ENCODE measurements at places on chromosomes 11 and 22. TPM values are rescaled to one million over a fixed set of nuclear protein-coding genes. Genes with fewer than 3 reads are reported as not detected.

Gene POLA2
- 30.0 TPM for polyA plus RNA-seq

GRCh38 chr22:36510966-36511881 lies 4.4 kb upstream of the FOXRED2 start:
- no peak for DNase-seq

GRCh38 chr11:116427903-116428637 lies 344.7 kb downstream of the BUD13 start:
- DNase-seq = no peak

GRCh38 chr11:78557236-78557635 lies 17.4 kb downstream of the NARS2 start:
- DNase-seq = no peak

DNA sequence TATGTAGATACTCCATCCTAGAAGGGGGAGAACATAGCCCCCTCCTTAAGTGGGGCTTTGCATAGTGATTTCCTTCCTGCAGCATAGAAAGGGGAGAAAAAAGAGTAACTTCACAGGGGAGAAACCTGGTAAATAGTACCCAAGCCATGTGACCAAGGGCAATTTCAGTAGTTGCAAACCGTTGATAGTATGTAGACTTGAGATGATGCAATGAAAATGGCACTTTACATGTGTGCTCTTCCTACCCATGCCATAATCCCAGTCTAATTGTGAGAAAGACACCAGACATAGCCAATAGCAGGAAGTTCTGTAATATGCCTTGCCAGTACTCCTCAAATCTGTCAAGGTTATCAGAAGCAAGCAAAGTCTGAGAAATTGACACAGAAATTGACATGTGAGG lies 104.1 kb downstream of the NCAM1 start:
- no peak for DNase-seq

DNA sequence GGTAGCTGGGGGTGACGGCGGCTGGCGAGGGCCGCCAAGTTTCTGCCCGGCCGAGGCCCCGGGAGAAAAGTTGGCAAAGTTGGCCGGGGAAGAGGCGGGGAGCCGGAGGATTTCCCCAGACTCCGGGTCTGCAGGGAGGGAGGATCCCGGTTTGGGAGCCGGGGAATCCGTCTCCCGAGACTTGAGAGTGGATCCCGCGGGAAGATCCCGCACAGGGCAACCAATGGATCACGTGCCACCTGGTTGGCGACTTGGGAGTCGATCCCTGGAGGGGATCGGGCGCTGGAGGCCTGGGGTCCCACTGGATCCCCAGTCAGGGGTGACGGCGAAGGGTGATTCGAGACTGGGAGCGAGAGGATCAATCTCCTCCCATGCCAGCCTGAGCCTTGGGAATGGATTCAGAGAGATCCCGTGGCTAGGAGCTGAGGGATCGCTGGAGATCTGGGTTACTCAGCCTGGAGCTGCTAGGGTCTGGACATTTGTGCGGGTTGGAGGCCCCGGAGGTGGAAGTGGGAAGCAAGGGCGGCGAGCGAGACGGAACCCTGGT lies 394 bp downstream of the KIAA1671 start:
- no peak for DNase-seq

- DNase-seq = no peak
These were observed 467 bp downstream of the EPS8L2 start for GRCh38 chr11:706439-706956.

GRCh38 chr11:44138980-44139379 lies 43.5 kb downstream of the EXT2 start:
- no peak for DNase-seq

Gene OR8G1
- polyA plus RNA-seq = not detected

- no peak for DNase-seq
These were observed 40.0 kb upstream of the RTL6 start for GRCh38 chr22:44538051-44538450.

GRCh38 chr11:73154178-73154577 lies 12.1 kb upstream of the FCHSD2 start:
- no peak for DNase-seq

GRCh38 chr22:35274154-35274871 lies 17.0 kb downstream of the HMGXB4 start:
- DNase-seq = no peak

Gene NCF4
- polyA plus RNA-seq = 6.0 TPM

Gene DAGLA
- 3.0 TPM for polyA plus RNA-seq

Gene SLC22A8
- polyA plus RNA-seq = 42.5 TPM

Gene NXPE4
- polyA plus RNA-seq = 0.11 TPM

All from left renal pelvis (tissue), 4 donors.